Astrocyte (in vitro differentiated cells and primary cell): ENCODE measurements at places on chromosomes 11 and 22.

DNA sequence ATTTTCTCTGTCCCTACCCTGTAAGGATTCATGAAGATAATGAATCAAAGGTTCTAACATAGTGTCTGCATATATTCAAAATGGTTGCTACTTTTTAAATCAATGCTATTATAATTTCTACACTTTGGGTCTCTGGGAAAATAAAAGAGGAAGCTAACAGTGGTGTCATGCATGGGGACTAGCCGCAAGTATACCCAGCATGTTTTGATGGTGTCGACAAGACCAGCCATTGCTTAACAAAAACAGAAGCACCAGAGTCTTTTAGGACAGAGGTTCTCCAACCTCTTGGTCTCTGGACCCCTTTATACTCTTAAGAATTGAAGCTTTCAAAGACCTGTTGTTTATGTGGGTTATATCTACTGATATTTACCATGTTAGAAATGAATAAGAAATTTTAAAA, 37.8 kb downstream of the RNF141 start:
- no peak overlapping the region for H3K4me3 ChIP-seq
- no peak for DNase-seq
- H3K27ac ChIP-seq: no peak overlapping the region
- peaks cover 5% of the 10 kb centered on the region for H3K4me1 ChIP-seq
- H3K27me3 ChIP-seq: no peaks in the 10 kb centered on the region
- H3K36me3 ChIP-seq: no peaks in the 10 kb centered on the region

DNA sequence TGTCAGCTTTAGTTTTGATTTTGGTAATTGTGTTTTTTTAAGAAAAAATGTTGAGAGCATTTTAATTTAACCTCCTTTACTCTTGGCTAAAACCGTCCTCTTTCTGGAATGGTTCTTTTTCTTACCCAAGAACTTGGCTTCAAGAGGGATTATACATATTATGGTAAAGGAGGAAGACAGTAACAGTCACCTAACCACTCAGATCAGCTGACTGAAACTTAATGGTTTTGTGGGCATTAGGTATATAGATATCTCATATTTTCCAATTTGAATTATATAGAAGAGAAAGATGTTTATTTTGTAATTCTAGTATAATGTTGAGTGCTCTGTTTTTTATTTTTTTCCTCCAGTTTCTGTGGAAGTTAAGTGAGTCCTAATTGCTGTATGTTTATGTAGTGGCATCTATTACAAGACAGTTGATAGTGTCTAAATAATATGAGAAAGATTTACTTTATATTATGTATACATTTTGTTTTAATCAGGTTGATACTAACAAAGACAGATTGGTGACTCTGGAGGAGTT, 36.6 kb upstream of the NCR3LG1 start:
- no peaks in the 10 kb centered on the region for H3K27me3 ChIP-seq
- peaks cover 12% of the 10 kb centered on the region for H3K4me1 ChIP-seq
- H3K36me3 ChIP-seq: peaks cover 15% of the 10 kb centered on the region
- no peak for DNase-seq
- no peak overlapping the region for H3K27ac ChIP-seq

GRCh38 chr11:93389737-93390136, 59.2 kb downstream of the DEUP1 start:
- no peak overlapping the region for H3K27ac ChIP-seq
- H3K4me3 ChIP-seq: no peak overlapping the region
- no peaks in the 10 kb centered on the region for H3K4me1 ChIP-seq
- no peaks in the 10 kb centered on the region for H3K36me3 ChIP-seq
- no peak for DNase-seq

DNA sequence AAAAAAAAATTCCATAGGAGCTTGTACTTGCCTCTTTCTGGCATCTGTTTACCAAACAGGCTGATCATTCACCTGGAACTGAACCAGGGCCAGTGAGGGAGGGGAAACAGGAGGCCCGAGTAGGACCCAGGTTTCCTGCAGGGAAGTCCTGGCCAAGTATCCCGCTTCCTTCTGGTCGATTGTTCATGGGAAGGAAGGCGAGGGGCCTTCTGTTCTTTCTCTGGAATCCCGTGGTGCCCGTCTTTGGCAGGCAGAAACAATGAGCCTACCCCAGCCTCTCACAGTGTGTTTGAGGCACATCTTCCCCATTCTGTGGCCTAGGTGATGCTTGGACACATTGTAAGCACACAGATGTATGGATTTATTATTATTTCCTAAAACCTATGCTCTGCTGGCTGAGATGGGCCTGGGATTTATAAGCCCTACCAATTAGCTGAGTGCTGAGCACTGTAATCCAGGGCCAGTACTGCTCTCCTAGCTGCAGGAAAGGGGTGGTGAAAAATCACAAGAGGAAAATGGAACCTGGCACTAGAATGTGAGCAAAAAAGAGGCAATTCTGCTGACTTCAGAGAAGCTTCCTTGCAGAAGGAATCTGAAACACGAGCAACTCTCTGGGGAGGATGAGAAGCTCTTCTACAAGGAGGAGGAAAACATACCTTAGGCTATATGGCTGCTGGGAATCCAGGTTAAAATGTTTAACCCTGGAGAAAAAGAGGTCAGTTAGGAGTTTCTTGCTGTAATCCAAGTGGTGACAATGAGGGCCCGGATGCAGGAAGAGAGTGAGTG, 53.5 kb downstream of the PRR5L start:
- no peaks in the 10 kb centered on the region for H3K27me3 ChIP-seq
- no peak overlapping the region for H3K4me3 ChIP-seq
- no peak for DNase-seq
- H3K27ac ChIP-seq: no peak overlapping the region
- H3K4me1 ChIP-seq: peaks cover 4% of the 10 kb centered on the region

DNA sequence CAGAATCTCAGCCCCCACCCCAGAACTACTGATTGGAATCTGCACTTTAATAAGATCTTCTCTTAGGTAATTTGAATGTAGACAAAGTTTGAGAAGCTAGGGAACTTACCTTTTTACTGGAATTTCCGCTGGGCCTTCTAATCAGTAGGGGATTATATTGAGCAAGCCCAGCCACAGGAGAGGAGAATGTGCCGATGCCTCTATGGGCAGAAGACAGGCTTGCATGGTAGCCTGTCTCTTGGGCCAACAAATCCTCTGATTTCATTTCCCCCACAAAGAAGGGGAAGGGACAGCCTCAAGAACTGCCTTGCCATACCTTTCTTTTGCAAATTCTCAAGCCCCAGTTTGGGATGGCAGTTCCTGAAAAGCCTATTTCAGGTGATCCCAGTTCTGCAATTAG, 163.4 kb upstream of the BDNF start:
- no peak for DNase-seq
- no peak overlapping the region for H3K4me3 ChIP-seq
- H3K27ac ChIP-seq: no peak overlapping the region
- H3K4me1 ChIP-seq: peaks cover 14% of the 10 kb centered on the region
- no peaks in the 10 kb centered on the region for H3K36me3 ChIP-seq

DNA sequence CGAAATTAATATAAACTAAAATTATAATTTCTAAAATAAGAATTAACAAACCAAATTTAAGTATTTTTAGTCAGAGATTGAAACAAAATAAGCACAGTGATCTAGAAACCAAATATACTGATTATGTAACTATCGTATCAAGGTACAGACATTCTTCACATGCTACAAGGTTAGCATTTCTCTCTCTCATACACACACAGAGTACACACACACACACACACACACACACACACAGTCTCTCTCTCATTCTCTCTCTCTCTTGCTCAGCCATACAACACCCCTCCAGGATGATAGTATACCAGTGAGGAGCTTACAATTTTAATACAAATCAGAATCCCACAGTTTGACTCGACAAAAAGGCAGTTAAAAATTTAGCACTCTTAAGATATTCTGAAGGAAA, 66.0 kb downstream of the RDX start:
- DNase-seq: no peak
- no peak overlapping the region for H3K4me3 ChIP-seq
- peaks cover 27% of the 10 kb centered on the region for H3K36me3 ChIP-seq
- H3K27ac ChIP-seq: no peak overlapping the region
- H3K4me1 ChIP-seq: no peaks in the 10 kb centered on the region

DNA sequence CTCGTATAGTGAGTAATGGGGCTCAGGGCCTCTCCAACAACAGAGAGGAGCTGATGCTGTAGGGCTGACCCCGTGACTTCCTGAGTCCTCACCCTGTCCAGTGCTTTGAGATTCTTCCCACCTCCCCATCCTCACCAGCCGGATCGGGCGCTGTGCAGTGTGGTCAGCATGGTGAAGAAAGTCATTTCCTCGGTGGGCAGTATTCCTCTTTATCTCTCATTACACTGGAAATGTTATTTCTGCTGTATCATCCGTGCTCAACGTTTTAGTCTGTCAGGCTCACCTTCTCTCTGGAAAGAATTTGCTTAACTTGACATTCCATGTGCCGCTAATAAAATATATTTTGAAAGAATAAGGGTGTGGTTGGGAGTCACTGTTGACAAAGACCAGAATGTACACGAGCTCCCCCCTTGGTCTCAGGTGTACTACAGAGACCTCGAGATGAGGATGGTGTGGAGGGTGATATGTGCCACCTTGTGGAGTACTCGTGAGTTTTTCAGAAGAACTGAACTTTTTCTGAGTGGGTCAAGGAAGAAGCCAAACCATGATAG, 25.7 kb upstream of the SCGB1A1 start:
- H3K27ac ChIP-seq: no peak overlapping the region
- no peak for DNase-seq
- peaks cover 5% of the 10 kb centered on the region for H3K4me1 ChIP-seq
- H3K27me3 ChIP-seq: no peaks in the 10 kb centered on the region
- H3K4me3 ChIP-seq: no peak overlapping the region

- peak; percentile 53 for DNase-seq
- no peak overlapping the region for H3K4me3 ChIP-seq
- H3K27me3 ChIP-seq: no peaks in the 10 kb centered on the region
- peaks cover 26% of the 10 kb centered on the region for H3K4me1 ChIP-seq
Measured at GRCh38 chr11:95337972-95338429, 107.0 kb upstream of the SESN3 start.

GRCh38 chr11:85299258-85299942, 327.7 kb downstream of the DLG2 start:
- H3K27me3 ChIP-seq: no peaks in the 10 kb centered on the region
- H3K27ac ChIP-seq: no peak overlapping the region
- no peaks in the 10 kb centered on the region for H3K4me1 ChIP-seq
- no peak overlapping the region for H3K4me3 ChIP-seq
- no peaks in the 10 kb centered on the region for H3K36me3 ChIP-seq
- DNase-seq: peak; percentile 6

- H3K4me3 ChIP-seq: no peak overlapping the region
- no peak for DNase-seq
- no peaks in the 10 kb centered on the region for H3K36me3 ChIP-seq
- H3K4me1 ChIP-seq: no peaks in the 10 kb centered on the region
Measured at GRCh38 chr11:110867951-110868350, 155.7 kb upstream of the ARHGAP20 start.

DNA sequence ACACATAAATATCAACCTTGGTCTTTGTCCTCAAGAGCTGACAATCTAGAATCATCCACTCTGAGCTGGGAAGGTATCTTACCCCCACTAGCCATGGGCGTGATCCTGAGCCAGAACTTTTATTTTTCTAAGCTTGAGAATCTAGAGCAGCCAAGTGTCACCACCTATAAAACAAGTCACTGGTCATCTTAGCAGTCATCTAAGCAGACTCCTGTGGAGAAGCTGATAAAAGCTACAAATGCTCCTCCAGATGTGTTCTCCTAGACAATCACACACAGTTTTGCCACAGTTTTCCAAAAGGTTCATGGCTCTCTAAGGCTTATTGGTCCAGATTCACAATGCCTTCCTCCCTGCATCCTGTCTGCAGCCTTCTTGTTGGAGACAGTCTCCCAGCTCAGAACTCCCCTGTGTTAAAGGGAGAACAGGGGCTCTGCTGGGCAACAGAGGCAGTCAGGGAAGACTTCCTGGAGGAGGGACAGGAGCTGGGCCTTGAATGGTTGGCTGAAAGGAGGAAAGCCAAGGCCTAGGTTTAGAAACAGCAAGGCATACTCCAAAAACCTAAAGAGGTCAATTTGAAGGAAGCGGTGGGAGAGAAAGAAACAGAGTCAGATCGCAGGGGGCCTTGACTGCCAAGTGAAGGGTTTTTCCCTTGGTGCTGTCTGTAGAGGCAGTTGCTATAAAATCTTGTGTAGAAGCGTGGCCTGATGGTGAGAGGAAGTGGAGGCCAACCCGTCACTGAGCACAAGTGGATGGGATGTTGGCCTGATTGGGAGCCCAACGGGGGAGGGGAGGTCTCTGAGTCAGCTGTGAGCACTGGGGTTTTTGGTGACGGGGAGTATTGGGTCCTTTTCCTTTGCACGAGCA, 42.0 kb downstream of the ALX4 start:
- H3K36me3 ChIP-seq: no peaks in the 10 kb centered on the region
- H3K27ac ChIP-seq: no peak overlapping the region
- no peak overlapping the region for H3K4me3 ChIP-seq

DNA sequence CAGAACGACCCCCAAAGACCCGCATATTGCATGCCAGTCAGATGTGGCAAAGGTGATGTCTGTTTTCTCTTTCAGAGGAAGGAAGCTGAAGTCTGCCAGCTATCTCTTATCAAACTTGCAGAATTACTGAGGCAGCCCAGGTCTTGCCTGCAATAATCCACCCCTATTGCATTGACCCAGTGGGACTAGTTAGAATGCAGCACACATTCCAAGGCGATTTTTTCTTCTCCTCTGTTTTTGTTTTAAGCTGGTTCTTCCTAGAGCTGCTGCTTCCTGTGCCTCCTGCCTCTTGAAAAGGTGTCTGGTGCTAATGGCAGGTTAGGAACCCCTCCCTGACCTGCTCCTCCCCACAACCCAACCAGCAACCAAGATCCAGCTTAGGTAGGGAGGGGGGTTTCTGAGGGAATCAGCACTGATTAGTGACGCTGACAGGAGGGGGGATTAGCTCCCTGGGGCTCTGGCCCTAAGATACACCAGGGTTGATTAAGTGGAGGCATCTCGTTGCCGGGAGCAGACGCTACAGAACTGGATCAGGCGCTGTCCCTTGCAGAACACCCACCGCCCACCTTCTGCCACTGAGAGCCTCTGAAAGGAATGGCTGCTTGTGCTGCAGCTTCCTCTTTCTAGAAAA, 2.8 kb downstream of the NTM start:
- peaks cover 57% of the 10 kb centered on the region for H3K27me3 ChIP-seq
- H3K27ac ChIP-seq: no peak overlapping the region
- no peak overlapping the region for H3K4me3 ChIP-seq
- DNase-seq: no peak

DNA sequence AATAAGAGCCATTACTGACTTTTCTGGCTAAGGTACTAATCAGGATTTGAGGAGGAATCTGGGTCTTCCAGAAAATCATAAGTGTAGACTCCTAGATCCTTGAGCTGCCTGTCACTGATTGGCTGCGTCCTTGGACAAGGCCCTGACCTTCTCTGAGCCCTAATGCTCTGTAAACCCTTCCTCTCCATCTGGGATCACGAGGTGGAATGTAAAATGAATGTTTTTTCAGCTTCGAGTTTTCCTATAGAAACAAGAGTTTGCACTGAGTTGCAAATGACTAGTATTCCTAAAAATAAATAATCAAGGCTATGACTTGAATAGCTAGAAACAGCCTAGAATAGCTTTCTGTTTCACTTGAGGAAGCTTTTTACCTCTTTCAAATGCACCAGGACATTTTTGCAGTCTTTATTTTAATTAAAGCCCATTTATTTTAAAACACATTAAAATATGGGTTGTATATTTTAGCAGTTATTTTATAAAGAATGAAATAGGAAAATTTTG, 1.1 kb upstream of the DIXDC1 start:
- peaks cover 38% of the 10 kb centered on the region for H3K4me1 ChIP-seq
- no peaks in the 10 kb centered on the region for H3K36me3 ChIP-seq
- H3K27ac ChIP-seq: peak overlapping the region; percentile 38
- peak overlapping the region; percentile 72 for H3K4me3 ChIP-seq
- H3K27me3 ChIP-seq: no peaks in the 10 kb centered on the region
- no peak for DNase-seq
